EL (cell line): ENCODE measurements at places on chromosomes 2 and 18.

DNA sequence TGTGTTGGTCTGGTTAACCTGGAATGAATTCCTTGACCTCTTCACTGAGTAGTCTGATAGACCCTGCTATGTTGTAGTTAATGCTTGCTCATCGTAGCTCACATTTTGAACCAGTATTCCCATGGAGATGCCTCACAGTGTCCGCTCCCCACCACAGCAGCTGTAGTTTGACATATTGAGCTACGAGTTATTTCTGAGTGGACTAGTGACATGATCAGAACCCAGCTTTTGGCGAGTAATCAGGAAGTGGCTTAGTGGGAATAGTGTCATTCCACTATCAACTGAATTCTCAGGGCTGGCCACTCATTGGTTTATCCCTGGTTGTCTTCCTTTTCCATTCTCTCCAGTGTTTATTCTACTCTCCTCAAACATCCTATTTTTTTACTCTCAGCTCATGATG, 102.7 kb downstream of the MYO1B start:
- peak; percentile 43 for DNase-seq

DNA sequence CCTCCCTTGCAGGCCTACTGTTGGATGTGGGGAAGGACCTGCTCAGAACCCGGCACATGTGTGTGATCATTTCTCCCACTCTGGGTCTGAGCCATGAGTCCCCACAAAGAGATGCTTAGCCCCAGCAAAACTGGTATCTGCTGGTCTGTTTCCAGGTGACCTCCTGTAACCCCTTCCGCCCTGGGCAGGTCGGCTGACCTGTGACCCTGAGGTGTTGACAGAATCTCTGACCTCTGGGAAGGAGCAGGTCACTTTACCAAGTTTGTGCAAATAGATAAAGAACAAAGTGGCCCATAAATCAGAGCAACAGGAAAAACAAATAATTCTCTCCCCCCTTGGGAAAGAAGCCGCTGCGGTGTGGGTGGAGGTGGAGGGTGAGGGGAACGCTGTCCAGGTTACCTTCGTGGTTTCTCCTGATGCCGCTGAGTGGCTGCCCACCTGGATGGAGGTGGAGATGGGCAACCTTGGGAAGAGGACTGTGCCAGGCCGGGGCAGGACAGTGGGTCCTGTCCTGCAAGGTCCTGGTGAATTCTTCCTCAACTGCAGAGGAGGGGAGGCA, 174.0 kb upstream of the MYCN start:
- DNase-seq, result no peak

DNA sequence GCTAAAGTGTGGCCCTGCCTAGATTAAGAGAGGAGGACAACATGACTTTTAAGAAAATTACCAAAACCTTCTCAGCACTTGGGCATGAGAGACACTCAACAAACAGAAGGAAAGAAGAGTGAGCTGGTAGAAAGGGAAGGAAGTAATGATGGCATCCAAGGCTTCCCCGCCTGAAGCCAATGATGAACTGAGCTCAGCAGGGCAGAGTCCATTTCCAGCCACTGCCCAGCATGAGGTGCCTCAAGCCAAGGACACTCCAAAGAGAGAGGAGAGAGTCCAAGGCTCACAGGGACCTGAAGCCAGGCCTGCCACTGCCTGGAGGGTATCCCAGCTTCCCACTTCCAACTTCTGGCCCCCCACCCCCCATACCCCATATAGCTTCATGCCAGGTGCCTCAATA, 9.5 kb upstream of the TNS1 start:
- no peak for DNase-seq

GRCh38 chr18:58041633-58042032, 2.4 kb upstream of the NEDD4L start:
- DNase-seq, result no peak

DNA sequence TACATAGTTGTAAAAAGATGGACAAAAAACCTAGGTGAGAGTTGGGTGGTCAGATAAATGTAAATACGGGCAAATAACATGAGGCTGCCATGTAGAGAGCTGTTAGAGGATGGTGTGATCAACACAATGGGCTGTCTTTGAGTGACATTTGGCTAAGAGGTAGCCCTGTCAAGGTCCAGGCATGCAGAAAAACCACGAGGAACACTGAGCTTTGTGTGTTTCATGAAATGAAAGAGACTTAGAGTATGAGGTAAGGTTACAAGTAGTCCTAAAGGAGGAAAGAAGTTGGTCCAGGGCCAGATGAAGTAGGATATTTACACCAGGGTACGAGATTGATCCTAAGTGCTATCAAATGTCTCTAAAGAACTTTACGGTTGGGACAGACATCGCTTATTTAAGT, 160.9 kb downstream of the RDH14 start:
- no peak for DNase-seq
